ENCODE measurements at places on chromosomes 16 and 17.

GRCh38 chr17:60598001-60598736, 1.8 kb upstream of the PPM1D start:
- DNase-seq, result peak; percentile 77

DNA sequence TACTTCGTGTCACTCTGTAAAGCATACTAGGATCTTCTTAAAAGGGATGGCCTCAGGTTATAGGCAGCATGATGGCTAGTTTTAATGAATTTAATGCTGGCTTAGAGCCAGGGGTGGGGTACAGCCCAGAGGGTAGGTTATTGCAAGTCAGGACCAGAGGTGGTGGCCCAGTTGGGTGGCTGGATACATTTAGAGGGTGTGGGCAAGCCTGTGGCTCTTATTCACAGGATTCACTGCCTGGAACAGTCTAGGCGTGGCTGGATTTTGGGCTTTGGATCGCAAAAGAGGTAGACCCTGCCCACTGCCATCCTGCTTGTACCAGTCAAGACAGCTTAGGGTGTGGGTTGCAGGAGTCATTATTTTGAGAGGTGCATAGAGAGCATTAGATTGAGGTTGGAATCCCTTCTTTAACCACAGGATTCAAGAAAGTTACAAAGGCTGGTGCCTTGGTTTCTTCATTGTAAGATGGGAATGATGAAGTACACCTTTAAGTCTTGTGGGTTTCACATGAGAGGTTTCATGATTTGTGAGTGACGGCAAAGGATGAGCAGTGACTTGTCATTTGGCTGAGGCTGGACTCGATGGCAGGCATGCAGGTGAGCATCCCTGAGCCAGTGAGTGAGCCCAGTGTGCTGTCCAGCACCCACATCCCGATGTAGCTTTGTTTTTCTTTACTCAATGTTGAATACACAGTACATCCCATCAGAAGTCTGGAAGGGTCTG, 85.2 kb downstream of the KSR1 start:
- no peak for DNase-seq

GRCh38 chr16:57892447-57893096, 78.4 kb downstream of the CNGB1 start:
- peak; percentile 83 for DNase-seq

GRCh38 chr17:9158544-9159452, 137.5 kb downstream of the NTN1 start:
- DNase-seq, result no peak

- DNase-seq, result no peak
These were observed 16.5 kb downstream of the CRISPLD2 start for GRCh38 chr16:84836234-84836647.

DNA sequence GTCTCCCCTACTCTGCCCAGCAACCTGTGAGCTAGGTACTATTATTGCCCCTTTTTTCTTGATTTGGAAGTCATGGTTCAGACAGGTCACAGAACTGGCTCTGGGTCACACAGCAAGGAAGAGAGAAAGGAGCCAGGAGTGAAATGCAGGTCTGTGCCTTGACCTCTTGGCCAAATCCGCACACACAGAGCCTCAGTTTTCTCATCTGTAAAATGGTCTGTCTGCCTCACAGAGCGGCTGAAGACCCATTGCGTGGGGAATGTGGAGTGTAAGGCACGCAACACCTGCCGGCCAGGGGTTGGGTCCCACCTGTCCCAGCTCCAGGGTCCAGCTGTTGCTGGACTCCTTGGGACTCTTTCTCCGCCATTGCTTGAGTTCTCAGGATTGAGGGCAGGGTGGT, 32.4 kb downstream of the CNGB1 start:
- DNase-seq, result no peak
